Glutamatergic neuron (in vitro differentiated cells): ENCODE measurements at places on chromosomes 4 and X.

GRCh38 chrX:119266364-119266995 lies 30.4 kb downstream of the PGRMC1 start:
- H3K27me3 ChIP-seq: peaks cover 3% of the 10 kb centered on the region
- H3K36me3 ChIP-seq: no peaks in the 10 kb centered on the region
- H3K4me3 ChIP-seq: no peak overlapping the region
- no peaks in the 10 kb centered on the region for H3K4me1 ChIP-seq
- no peak overlapping the region for H3K27ac ChIP-seq

DNA sequence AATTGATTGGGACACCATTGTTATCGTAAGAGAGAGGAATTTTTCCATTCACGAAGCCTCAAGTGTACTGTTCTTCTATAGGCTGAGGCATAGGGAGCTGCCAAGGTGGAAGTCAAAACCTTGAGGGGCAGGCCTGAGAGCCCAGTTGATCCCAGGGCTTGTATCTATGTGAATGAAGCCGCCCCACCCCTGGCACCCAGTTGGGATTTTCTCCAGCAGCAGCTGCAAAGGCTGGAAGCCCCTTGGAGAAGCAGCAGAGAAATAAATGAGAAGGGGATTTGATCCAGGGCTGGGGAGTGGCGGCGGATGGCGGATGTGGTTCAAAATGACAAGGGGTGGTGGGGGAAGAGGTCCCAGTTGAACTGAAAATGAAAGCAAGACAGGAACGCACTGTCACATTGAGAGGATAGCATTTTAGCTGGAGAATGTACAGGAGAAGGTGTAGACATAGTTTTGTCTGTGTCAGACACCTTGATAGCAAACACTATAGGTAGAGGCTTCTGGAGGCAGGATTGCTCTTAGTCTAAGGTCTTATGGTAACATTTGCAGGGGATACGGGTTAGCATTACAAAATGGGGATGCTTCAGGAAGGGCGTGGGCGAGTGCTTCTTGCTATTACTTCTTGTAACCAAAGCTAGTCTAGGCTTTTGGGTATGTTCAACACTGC lies 32.6 kb downstream of the DOCK11 start:
- H3K27ac ChIP-seq: no peak overlapping the region
- H3K4me3 ChIP-seq: no peak overlapping the region
- no peak for DNase-seq
- peaks cover 17% of the 10 kb centered on the region for H3K4me1 ChIP-seq

DNA sequence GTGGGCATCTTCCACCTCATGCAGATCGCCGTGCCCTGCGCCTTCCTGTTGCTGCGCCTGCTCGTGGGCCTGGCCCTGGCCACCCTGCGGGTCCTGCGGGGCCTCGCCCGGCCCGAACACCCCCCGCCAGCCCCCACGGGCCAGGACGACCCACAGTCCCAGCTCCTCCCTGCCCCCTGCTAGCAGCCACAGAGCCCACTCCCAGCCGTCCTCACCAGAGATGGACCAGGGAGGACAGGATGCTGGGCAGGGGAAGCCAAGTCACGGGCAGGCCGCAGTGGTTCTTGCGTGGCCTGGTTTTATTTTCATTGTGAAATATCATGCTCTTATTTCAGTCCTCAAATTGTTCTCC lies 15.1 kb downstream of the DGKQ start:
- peaks cover 5% of the 10 kb centered on the region for H3K27me3 ChIP-seq
- H3K27ac ChIP-seq: no peak overlapping the region

DNA sequence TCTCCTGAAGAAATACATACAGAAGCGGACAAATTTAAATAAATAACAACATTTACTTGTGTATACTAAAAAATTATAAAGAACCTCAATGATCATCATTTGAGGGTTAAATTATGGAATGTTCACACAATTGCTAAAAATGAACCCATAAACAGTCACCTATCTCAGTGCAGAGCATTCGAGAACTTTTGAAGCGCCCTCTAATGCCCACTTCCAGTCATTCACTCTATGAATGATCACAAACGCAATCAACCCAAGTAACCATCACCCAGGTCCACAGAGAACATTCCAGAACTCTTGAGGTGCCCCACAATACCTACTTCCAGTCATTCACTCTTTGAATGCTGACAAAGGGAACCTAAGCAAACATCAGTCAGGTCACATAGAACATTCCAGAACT lies 103.5 kb upstream of the PLAC1 start:
- H3K4me3 ChIP-seq: no peak overlapping the region
- no peaks in the 10 kb centered on the region for H3K4me1 ChIP-seq
- DNase-seq: no peak
- H3K27ac ChIP-seq: no peak overlapping the region

DNA sequence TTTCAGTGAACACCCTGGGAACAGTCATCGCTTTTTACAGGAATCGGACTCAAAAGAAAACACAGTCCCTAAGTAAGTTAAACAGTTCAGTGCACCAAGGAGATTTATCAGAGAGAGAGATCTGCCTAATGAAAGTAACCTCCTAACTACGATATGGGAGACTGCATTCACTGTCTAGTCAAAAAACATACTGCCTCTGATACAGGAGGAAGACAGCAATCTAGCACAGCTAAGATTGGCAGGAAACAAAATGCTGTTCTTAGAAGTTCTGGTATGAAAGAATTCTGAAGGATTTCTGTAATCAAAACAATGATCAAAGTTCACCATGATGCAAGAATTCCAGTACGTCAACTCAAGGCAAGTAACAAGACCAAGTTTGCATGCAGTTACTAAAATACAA lies 92.8 kb downstream of the MAML3 start:
- no peak overlapping the region for H3K27ac ChIP-seq
- DNase-seq: no peak
- H3K36me3 ChIP-seq: no peaks in the 10 kb centered on the region
- no peak overlapping the region for H3K4me3 ChIP-seq
- H3K4me1 ChIP-seq: peaks cover 29% of the 10 kb centered on the region
